RKO (cell line): ENCODE measurements at places on chromosomes 7 and 10.

DNA sequence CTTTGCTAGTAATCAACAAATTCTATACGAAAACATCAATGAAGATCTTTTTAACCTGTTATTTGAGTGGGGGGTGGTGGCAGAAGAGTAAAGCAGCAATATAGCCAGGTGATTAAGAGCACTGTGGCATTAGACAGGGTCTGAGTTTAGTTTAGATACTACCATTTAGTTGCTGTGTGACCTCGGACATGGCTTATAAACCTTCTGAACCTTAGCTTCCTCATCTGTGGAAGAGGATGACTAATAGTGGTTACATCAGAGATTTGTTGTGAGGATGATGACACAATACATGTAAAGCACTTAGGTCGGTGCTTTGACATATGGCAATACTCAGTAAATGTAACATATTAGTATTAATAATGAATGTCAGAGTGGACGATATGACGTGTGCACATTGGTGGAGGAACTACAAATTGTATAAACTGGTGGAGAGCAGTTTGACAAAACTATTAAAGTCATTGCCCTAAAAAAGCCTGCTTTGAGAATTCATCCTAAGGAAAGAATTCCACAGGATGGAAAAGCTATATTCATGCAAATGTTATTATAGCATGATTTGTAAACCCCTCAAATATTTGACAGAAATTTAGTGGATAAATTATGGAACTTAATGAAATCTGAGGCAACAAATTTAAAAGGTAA is 24.3 kb downstream of the SPAG6 start:
- DNase-seq, result peak; percentile 72

GRCh38 chr7:12594122-12594897 is 23.8 kb downstream of the SCIN start:
- peak; percentile 11 for DNase-seq

GRCh38 chr10:35347121-35347562 is 10.8 kb downstream of the CCNY start:
- DNase-seq, result no peak

- no peak for DNase-seq
Observed at GRCh38 chr7:148135116-148135515, 455.4 kb upstream of the C7orf33 start.

DNA sequence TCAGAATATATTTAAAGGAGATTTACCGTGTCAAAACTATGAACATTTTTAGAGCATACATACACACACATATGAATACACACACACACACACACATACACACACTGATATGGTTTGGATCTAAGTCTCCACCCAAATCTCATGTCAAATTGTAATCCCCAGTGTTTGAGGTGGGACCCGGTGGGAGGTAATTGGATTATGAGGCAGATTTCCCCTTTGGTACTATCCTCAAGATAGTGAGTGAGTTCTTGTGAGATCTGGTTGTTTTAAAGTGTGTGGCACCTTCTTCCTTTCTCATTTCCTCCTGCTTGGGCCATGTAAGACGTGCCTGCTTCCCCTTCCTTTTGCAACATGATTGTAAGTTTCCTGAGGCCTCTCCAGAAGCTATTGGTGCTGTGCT is 515.0 kb upstream of the ZMIZ1 start:
- no peak for DNase-seq

DNA sequence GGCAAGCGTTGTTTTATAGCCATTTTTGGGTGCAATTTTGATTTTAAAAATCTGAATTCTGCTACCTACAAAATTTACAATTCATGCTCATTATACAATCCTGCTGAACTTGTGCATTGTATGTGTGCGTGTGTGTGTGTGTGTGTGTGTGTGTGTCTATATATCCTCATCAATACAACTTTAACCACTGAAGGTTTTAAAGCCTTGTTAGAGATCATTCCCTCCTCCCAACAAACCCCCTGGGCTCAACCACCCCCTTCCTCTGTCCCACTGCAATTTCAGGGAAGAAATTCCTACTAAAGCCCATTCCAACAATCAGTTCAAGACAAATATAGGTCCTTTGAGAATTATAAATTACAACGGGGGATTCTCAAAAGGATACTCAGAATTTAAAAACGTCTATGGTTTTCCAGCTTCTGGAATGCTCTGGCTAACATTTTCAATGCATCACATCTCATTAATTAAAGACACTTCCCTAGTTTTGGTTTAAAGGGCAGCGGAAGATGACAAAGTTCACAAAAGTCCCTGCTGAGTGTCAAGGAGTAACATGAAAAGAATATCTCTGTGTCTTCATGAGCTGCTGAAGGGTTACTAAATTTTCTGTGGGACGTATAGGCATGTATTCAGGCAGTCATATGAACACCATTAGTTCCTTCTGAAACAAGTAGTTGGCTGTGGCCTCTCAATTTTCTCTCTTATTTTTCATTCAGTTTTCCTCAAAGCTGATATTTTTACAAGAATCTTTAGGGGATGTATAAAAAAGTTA is 889 bp upstream of the SEMA3A start:
- no peak for DNase-seq

DNA sequence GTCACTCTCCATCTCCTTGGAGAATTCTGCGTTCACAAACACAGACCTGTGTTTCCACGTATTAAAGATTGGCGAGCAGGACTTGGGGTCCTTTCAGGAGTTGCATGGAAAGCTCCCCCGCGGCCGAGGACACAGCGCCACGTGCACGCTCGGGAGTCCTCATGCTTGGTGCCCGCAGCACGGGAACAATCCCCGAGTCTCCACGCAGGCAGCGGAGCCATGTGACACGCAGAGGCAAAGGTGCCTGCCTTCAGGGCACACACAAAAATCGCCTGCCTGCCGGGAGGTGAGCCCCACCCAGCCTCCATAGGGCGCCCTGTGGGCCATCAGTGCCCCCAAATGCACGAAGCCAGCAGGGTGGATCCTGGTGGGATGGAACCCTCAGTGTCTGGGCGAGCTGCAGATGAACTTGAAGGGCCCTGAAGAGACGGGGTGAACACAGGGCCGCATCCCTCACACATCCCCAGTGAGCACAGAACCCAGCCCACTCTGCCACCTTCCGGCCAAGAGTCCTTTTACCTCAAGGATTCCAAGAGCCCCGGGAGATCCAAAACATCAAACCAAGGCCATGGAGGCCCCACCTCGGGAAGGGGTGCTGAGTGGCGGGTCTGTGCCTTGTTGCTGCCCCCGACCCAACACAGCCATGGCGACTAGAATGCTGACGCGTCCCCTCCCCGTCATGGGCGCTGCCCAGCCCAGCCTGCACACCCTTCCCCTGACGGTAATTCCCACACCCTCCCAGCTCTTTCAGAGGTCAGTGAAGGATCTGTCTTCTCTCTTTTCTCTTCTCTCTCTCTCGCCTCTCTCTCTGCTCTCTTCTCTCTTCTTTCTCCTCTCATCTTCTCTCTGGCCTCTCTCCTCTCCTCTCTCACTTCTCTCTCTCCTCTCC is 55.9 kb downstream of the CFAP46 start:
- peak; percentile 23 for DNase-seq

DNA sequence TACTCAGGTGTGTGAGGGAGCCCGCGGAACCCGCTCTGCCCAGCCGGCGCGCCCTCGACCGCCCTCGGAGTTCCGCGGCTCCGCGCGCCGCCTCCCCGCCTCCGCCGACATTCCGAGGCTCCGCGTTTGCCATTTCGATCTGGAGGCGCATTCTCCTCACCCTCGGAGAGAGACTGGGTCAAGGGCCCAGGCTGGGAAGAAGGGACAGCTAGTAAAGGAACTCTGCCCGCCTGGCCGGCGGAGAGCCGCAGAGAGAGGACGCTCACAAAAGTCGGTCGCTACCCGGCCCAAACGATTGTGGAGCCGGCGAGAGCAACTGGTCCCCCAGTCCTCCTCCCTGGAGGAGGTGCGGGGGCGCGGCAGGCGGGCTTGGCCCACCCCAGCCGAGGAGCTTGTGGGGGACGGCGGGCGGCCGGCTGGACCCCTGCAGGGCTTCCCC is 74.5 kb upstream of the LEP start:
- no peak for DNase-seq
